ENCODE measurements at places on chromosomes 2 and 18.

DNA sequence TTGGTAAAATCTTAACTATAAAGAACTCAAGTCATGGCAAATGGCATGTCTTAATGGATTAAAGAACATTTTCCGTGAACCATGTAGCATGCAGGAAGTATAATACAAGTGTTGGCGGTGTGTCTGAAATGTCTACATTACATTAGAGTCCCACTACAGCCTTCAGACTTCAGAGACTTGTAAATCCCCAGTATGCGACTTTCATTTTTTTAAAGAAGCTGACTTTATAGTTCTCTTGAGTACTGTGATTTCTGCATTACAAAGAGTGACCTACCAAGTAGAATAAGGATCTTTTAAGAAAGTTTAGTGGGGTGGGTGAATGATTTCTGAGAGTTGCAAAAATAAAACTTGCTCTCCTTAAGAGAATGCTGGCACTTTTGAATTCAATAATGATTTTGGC lies 140.7 kb upstream of the FN1 start:
- DNase-seq, result no peak

DNA sequence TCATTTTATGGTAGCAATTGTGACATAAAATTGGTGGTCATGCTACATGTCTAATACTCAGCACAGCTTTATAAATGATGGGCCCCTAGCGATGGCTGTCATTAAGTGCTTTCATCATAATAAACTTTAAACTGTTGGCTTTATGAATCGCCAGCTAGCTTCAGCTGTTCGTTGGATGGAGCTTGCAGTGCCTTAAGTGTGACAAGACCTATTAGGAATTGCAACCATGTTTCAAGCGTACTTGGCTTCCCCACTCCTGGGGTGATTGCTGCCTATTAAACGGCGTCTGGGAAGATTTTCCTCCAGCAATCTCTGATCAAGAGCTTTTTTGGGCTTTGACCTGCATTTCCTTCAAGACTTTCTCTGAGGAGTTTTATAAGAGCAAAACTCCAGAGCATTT lies 164.5 kb upstream of the SIX3 start:
- DNase-seq, result no peak

DNA sequence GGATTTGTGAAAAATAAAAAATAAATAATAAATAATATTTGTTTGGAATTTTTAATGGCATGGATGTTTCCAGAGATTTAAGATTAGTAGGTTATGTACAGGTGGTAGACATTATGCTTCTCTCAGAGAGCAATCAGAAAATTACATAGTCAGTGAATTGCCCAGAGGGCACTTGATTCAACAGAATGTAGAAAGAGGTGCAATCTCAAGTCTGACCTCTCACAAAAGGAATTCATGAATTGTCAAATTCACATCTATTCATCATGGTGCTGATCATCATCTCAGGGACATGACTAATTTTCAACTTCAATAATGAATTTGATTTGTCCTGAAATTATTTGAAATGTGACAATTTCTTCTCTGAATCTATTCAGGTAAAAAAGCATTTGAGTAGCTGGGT lies 172.5 kb downstream of the PDE11A start:
- DNase-seq, result peak; percentile 23

DNA sequence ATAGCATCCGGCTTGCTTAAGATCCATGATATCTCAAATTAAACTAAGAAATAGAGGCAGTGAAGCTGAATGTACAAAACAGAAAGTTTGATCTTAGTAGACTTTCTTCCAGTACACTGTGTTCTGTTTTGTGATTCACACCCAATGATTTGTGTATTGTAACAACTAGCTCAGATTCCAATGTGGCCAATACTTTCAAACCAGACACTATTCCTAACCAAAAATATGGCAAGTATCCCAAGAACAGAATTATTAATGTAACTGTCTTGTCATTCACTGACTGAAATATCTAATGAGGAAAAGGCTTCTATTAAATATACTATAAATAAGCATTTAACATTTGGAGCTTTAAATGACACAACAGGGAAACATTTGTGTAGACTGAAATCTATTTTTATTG lies 299.1 kb downstream of the NRXN1 start:
- DNase-seq, result peak; percentile 18

DNA sequence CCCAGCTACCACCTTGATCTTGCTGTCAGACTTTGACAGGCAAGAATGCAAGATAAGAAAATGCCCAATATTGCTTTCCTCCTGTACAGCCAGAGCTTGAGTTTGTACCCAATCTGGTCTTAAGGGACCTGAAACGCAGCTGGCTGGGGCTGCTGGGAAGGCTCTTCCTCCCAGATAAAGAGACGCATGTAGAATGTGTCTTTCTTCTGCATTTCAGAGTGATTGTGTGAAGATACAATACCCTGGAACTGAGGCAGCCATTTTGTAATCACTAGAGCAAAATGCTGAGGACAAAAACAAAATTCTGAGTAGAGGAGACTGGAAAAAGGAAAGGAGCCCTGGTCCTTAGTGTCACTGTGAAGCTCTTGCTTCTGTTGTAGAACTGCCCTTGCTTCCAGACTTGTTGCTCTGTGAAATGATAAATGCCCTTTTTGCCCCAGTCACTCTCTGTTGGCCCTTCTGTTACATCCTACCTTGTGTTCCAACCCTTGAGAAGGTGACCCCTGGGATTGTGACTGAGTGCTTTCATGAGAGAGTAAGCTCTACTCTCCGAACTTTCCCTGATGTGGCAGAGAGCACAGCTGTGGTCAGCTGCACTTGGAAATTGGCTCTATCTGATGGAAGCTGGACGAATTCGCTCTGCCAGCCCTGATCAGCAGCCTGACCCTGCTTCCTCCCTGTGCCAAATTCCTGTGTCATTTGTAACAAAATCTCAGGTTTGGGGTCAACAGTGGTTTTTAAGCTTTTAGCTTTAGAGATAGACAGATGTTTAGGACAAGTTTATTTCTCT lies 137.4 kb upstream of the RBMS1 start:
- no peak for DNase-seq

- no peak for DNase-seq
These were observed 421.7 kb downstream of the RNF144A start for GRCh38 chr2:7338961-7339360.

- DNase-seq, result no peak
These were observed 89.7 kb downstream of the EIPR1 start for GRCh38 chr2:3287896-3288295.

- DNase-seq, result peak; percentile 82
These were observed at the start of gene SERPINB7 for GRCh38 chr18:63775166-63775730. Gene SERPINB7, plus strand, starts transcription at chr18:63775418. Its CDS starts 6,955 bp downstream, at chr18:63782373.

All from amniotic epithelial cell (primary cell).